ENCODE measurements at places on chromosomes 13 and 19. TPM values are rescaled to one million over a fixed set of nuclear protein-coding genes. Genes with fewer than 3 reads are reported as not detected.

Gene SRRM5
- total RNA-seq = 0.31 TPM

Gene ZNF382
- 1.4 TPM for total RNA-seq

Gene GIPC3
- total RNA-seq = 0.08 TPM

Gene CGB5
- not detected for total RNA-seq

DNA sequence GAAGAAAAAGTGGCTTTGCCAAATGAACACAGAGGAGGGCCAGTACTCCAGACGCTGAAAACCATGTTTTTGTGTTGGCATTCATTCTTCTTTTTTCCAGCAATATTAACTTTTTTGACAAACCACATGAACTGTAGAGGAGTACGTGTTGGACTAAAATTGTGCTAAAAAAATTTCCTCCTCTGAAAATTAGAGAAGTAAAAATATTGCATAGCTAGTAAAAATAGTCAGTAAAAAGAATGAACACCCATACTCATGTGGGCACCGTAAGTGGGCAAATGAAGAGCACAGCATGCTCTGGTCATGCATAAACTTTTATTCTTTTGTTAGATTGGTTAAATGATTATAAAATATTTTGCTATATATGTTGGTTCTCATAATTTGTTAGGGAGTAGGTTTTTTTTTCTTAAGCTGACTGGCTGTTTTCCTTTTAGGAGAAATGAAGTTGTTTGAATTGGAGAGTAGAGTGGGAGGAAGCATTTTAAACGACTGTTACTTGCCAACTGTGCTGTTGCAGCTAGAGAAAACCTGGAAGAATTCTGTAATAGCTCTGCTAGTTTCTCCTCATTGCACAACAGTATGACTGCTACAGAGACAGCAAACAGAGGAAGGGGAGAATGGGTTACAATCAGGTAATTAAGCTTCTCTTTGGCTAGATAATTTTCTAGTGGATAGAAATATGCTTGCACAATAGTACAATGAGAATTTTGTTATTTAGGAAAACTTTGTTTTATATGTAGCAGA is 222.4 kb downstream of the KCTD12 start:
- H3K36me3 ChIP-seq = no peaks in the 10 kb centered on the region
- no peaks in the 10 kb centered on the region for H3K4me1 ChIP-seq
- H3K4me3 ChIP-seq = no peak overlapping the region
- H3K27ac ChIP-seq = no peak overlapping the region

GRCh38 chr13:97224544-97225300 is 2.6 kb downstream of the MBNL2 start:
- peaks cover 48% of the 10 kb centered on the region for H3K36me3 ChIP-seq
- no peak for DNase-seq
- H3K27ac ChIP-seq = peak overlapping the region; percentile 93
- no peaks in the 10 kb centered on the region for H3K27me3 ChIP-seq

GRCh38 chr13:37923236-37923635 is 53.7 kb upstream of the TRPC4 start:
- no peaks in the 10 kb centered on the region for H3K36me3 ChIP-seq
- H3K27me3 ChIP-seq = no peaks in the 10 kb centered on the region
- DNase-seq = no peak
- peaks cover 22% of the 10 kb centered on the region for H3K4me1 ChIP-seq
- no peak overlapping the region for H3K27ac ChIP-seq

DNA sequence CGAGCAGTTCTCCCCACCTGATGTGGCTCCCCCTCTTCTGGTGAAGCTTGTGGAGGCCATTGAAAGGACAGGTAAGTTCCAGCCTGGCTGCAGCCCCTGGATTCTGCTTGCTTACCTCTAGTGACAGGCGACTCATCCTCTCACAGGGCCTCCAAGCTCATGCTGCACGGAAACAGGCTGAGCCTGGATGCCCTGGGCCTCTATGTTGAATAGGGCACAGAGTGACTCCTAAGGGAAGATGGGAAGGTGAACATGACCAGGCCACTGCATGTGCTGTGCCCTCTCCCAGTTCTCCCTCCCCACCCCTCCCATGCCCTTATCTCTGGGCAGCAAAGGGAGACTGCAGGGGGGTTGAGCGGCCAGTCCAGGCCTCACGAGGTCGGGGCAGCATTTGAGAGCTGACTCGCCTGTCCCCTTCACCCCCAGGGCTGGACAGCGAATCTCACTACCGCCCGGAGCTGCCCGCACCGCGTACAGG is 7.6 kb downstream of the PIK3R2 start:
- no peak overlapping the region for H3K27ac ChIP-seq
- DNase-seq = no peak
- no peaks in the 10 kb centered on the region for H3K27me3 ChIP-seq

DNA sequence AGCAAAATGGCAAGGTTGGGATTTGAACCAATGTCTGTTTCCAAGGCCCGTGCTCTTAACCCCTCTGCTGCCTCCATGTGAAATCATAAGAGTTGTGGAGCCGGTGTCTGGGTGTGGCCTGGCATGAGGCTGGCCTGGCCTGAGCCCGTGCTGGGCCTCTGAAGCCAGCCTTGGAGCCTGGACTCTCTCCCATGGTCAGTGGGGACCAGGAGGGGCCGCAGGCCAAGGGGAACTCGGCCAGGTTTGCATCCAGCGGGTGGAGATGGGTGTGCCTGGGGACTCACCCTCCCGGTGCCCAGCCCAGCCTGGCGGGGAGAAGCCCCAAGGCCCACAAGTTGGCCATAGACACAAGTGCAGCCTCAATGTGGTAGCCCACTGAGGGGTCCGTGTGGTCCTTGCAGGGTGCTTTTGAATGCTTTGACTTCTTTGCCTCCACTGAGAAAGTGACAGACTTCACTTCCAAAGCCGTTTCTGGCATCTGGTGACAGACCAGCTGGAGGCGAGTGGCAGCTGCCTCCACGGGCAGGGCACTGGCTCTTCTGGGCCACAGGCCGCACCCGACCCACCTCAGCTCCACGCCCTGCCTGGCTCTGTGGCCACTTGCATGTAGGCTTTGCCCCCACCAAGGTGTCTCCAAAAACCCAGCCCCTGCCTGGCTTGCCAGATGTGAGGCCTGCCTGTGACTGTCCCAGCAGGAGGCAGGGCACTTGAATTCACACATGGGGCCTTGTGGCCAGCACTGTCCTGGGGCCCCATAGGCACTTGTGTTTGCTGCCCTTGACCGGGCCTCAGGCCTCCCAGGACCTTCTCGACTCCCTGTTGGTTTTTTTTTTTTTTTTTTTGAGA is 26.2 kb upstream of the NCCRP1 start:
- no peaks in the 10 kb centered on the region for H3K27me3 ChIP-seq
- no peak overlapping the region for H3K4me3 ChIP-seq
- DNase-seq = no peak
- H3K4me1 ChIP-seq = no peaks in the 10 kb centered on the region
- H3K27ac ChIP-seq = no peak overlapping the region
- H3K36me3 ChIP-seq = no peaks in the 10 kb centered on the region

DNA sequence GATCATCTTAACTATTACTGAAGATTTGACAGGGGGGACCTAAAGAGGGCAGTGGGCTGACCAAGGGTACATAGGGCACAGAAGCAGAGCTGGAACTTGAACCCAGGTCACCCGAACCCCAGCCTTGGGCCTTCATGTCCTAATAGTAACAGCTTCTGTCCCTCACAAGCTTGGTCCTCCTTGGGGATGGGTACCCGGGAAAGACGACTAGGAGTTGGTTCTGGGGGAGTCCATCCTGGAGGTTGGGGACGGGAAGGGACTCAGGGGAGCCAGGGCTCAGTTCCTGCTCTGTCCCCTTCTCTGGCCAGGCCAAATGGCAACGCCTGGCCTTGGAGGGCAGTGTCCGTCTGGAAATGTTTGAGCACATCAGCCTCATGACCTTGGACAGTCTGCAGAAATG is 39.6 kb upstream of the CYP4F8 start:
- H3K4me3 ChIP-seq = no peak overlapping the region
- H3K27ac ChIP-seq = no peak overlapping the region
- no peak for DNase-seq
- no peaks in the 10 kb centered on the region for H3K36me3 ChIP-seq
- H3K27me3 ChIP-seq = peaks cover 14% of the 10 kb centered on the region

DNA sequence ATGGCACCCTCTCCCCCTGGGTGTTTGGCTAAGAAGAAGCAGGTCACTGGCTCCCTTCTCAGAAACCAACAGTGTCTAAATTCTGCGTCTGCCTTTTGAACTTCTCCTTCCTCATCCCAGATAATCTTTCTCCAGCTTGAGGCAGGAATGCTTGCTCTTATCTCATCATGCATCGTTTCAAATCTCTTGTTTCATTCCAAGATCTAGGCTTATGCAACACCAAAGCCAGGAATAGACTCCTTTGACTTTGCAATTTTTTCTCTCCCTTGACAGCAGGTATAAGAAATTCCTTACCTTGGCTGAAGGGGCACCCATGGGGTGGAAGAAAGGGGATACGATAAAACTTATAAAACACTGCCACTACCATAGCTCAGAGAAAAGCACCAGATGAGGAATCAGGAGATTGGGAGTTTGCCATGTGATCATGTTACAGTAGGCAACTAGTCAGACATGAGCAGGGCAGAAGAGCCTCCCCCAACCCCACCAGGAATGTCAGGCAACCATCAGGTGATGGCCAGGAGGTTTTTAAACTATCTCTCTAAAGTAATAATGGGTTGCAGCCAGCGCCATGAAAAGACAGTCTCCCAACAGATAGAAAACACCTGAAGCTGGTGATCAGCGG is 498.9 kb downstream of the KLF12 start:
- H3K4me1 ChIP-seq = peaks cover 9% of the 10 kb centered on the region
- DNase-seq = no peak
- peaks cover 17% of the 10 kb centered on the region for H3K27me3 ChIP-seq

DNA sequence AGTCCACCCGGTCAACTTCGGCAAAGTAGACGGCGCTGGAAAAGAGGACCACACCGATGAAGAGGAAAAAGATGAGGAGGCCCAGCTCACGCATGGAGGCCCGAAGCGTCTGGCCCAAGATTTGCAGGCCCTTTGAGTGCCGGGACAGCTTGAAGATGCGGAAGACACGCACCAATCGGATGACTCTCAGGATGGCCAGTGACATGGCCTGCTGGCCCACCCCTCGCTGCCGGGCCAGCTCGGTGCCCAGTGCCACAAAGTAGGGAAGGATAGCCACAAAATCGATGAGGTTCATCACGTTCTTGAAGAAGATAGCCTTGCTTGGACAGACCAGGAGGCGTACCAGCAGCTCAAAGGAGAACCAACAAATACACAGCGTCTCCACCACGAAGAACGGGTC is 2.1 kb downstream of the KCNA7 start:
- peaks cover 34% of the 10 kb centered on the region for H3K36me3 ChIP-seq
- H3K27ac ChIP-seq = no peak overlapping the region

- H3K36me3 ChIP-seq = no peaks in the 10 kb centered on the region
- H3K4me1 ChIP-seq = no peaks in the 10 kb centered on the region
- H3K4me3 ChIP-seq = no peak overlapping the region
- no peak overlapping the region for H3K27ac ChIP-seq
- H3K27me3 ChIP-seq = peaks cover 37% of the 10 kb centered on the region
Measured at GRCh38 chr13:44108331-44108858, 228.7 kb downstream of the LACC1 start.

DNA sequence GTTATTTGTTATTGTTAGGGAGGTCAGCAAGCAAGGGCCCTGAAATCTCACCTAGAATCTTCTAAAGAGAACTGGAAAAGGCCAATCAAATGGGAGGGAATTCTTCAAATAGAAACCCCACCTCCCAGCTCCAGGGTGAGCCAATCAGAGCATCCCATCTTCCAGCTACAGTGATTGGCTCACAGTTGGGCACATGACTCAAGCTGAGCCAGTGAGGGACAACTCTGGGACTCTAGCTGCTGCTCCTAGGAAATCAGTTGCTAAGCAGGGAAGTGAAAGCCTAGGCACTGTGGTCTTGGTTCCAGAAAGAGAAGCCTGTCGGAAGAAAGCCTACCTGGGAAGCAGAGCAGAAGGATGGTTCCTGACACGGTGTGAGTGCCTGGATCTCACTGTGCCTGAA is 13.4 kb downstream of the TM6SF2 start:
- peaks cover 38% of the 10 kb centered on the region for H3K27me3 ChIP-seq
- no peaks in the 10 kb centered on the region for H3K36me3 ChIP-seq
- no peak for DNase-seq
- no peak overlapping the region for H3K4me3 ChIP-seq
- H3K27ac ChIP-seq = no peak overlapping the region
- H3K4me1 ChIP-seq = no peaks in the 10 kb centered on the region

GRCh38 chr13:98775844-98776598 is 23.5 kb upstream of the SLC15A1 start:
- peaks cover 17% of the 10 kb centered on the region for H3K4me1 ChIP-seq
- peaks cover 20% of the 10 kb centered on the region for H3K27me3 ChIP-seq
- H3K27ac ChIP-seq = peak overlapping the region; percentile 47
- H3K4me3 ChIP-seq = no peak overlapping the region

DNA sequence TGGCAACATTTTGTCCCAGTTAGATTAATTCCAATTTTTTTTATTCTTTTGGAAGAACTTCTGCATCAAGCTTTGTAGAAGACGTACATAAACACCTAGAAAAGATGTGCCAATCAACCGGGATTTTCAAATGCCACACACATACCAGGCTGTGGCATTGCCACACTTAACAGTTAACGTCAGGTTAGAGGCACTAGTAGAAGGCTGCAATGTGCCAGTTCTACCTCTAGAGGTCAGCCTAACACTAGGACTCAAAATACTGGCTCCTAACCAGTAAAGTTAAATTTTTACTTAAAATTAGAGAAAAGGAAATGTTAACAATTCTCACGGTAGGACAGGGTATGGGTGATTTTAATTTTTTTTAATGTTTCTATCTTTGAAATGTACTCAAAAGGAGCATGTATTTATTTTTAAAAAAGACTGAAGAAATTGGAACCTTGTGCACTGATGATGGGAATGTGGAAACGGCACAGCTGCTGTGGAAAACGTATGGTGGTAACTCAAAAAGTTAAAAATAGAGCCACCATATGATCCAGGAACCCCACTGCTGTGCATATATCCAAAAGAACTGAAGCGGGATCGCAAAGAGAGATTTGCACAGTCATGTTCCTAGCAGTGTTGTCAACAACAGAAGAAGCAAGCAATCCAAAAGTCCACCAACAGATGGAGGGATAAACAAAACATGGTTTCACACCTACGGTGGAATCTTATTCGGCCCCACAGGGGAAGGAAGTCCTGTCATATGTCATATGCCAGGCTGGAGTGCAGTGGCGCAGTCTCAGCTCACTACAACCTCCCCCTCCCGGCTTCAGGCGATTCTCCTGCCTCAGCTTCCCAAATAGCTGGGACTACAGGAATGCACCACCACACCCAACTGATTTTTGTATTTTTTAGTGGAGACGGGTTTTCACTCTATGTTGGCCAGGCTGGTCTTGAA is 30.3 kb downstream of the CRYL1 start:
- no peaks in the 10 kb centered on the region for H3K27me3 ChIP-seq
- peaks cover 28% of the 10 kb centered on the region for H3K4me1 ChIP-seq
- H3K4me3 ChIP-seq = peak overlapping the region; percentile 69
- peak; percentile 68 for DNase-seq

GRCh38 chr19:41133260-41133659 is 19.0 kb downstream of the CYP2F1 start:
- no peak overlapping the region for H3K4me3 ChIP-seq
- no peak overlapping the region for H3K27ac ChIP-seq
- no peaks in the 10 kb centered on the region for H3K4me1 ChIP-seq
- H3K27me3 ChIP-seq = peaks cover 41% of the 10 kb centered on the region
- no peak for DNase-seq
- H3K36me3 ChIP-seq = no peaks in the 10 kb centered on the region

DNA sequence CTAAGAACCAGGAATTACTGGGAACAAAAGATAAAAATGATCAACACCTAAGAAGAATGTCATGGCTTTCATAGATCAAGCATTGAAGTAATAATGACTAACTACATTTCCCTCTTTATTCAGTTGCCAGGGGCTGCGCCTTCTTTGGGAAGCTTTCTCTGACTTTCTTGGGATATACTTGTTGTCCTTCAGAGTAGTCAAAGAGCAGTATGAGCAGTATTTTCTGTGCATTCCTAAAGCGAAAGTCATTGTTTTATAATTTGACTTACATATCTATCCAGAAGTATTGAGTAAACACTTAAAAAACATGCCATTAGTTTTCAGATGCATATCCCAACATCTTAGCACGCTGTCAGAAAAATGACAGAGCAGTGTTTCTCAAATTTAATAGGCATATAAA is 2412.4 kb downstream of the PCDH9 start:
- H3K27ac ChIP-seq = no peak overlapping the region
- no peak overlapping the region for H3K4me3 ChIP-seq
- no peaks in the 10 kb centered on the region for H3K36me3 ChIP-seq
